ENCODE measurements at places on chromosomes 4 and X. TPM values are rescaled to one million over a fixed set of nuclear protein-coding genes. Genes with fewer than 3 reads are reported as not detected.

DNA sequence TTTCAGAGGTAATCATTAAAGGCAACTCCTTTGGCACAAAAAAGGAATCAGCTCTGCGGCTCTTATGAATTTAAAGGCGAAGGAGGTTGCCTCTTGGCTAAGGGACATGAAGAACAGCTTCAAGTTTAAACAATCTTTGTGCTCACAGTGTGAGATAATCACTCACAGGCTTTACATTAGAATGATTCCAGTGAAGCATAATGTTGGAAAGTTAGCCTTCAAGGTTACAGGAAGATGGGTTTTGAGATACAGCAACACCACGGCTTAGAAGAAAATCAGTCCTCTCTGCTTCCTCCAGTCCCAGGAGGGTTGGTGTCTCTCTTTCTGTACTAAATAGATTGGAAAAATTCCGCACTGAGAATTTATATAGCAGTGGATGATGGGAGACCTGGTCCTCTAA lies 11.6 kb upstream of the SCD5 start:
- no peak for DNase-seq

The MORC4 gene
- 1.9 TPM for total RNA-seq

GRCh38 chr4:26568446-26568994 lies 15.4 kb upstream of the TBC1D19 start:
- DNase-seq = no peak

GRCh38 chr4:65825116-65825753 lies 154.9 kb upstream of the EPHA5 start:
- DNase-seq = no peak
